ENCODE measurements at places on chromosomes 1 and 21.
A peak's percentile ranks its signal among the peaks of the same experiment; 100 is the strongest.

DNA sequence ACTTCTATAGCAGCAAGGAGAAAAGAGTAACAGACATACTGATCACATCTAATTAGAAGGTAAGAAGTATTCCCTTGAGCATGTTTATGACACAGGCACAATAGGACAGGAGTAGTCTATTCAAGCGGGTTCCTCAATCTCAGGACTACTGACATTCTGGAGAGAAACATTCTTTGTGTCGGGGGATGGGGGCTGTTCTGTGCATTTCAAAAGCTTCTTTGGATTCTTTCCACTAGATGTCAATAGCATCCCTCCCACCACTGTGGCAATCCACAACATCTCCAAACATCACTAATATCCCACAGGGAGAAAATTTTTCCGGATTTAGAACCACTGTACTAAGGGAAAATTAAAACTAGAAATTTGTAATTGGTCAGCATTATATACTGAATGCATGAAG is 56.9 kb downstream of the ADAMTS5 start:
- DNase-seq = no peak

DNA sequence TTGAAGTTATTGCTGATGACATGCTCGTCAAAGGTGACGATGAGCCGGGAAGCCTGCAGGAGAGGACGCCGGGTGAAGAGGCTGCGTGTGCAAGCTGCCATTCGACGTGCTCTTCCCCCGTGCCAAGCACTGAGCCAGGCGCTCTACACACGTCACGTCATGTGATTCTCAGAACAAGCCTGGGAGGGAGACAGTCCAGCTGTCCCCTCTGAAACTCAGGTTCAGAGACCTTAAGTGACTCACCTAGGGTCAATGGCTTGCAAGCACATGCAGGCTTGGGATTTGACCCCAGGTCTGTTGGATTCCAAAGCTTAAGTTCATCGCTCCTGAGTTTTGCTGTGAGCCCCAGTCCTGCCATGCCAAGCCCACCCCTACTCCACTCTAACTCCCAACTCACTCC is 57.1 kb downstream of the RAP1GAP start:
- no peak for DNase-seq

DNA sequence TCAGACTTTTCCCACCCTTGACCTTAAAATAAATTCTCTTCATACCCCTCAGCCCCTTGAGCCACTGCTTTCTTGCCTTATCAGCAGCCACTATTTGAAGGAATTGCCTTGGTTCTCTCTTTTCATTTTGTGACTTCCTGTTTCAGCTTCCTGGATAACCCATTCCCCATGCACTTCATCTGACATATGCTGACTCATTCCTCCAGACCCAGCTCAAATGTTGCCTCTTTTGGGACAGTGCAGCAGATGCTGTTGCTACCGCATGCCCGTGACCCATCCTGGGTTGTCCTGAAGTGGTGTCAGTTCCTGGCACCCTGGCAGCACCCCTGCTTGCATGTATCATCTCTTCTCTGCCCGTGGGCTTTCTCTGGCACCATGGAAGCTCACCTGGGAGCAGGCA is 496.1 kb downstream of the PTPRU start:
- no peak for DNase-seq

- no peak for DNase-seq
Observed at GRCh38 chr1:54874079-54874830, 12.7 kb downstream of the DHCR24 start.

- DNase-seq = no peak
Observed at GRCh38 chr1:40036574-40036973, 4.0 kb upstream of the CAP1 start.

DNA sequence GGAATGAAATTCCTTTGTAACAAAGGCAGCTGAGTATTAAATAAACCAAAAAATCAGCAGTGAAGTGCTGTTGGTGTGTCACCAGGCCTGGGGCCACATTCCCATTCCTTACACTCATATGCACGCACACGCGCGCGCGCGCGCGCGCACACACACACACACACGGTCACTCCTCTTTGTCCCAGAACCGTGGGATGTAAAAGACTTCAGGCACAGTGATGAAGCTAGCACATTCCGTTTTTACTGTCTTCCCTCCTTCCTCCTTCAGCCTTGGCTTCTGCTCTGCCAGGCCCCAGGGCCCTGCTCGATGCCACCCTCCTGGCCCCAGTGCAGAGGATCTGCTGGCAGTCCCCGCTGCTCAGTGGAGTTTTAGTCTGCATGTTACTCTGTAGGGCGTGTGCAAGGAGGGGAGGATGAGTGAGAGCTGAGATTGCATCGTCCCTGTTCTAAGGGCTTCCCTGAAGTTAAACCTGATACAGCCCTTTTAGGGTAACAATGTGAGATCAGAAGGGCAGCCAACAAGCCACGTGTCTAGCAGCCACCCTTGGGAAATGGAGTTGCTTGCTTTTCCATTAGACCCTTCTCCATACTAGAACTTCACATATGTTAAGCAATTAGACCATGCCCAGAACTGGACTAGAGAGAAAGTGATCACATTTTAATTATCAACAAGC is 71.7 kb upstream of the WDR26 start:
- no peak for DNase-seq

DNA sequence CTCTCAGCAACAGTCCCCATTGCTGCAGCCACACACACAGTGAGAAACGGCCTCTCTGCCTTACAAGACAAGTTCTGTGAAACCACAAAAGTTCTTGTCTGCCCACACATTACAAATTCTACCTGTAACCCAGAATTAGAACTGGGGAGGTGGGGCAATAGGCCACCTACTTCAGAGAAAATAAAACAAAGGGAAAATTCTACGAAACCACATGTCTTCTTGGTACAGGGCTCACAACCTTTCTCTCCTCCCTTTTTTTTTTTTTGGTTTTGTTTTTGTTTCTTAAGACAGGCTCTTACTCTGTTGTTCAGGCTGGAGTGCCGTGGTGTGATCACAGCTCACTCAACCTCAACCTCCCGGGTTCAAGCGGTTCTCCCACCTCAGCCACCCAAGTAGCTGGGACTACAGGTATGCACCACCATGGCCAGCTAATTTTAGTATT is 30.2 kb downstream of the LPAR3 start:
- DNase-seq = no peak

DNA sequence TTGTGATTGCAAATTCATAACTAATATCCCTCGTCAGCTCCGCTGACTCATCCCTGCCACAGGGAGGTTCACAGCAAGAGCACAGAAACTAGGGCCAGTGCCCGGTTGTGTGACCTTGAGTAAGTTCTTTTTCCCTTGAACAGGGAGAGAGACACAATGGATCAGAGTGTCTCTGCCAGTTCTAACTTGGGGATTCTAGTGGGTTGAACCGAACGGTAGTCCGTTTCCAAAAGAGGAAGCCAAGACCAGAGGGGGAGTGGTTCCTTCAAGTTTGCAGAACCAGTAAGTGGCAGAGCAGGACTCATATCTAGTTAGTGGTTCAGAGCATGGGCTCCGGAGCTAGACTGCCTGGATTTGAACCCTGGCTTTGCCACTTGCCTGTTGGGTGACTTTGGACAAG is 4.9 kb upstream of the SHISA4 start:
- DNase-seq = no peak

DNA sequence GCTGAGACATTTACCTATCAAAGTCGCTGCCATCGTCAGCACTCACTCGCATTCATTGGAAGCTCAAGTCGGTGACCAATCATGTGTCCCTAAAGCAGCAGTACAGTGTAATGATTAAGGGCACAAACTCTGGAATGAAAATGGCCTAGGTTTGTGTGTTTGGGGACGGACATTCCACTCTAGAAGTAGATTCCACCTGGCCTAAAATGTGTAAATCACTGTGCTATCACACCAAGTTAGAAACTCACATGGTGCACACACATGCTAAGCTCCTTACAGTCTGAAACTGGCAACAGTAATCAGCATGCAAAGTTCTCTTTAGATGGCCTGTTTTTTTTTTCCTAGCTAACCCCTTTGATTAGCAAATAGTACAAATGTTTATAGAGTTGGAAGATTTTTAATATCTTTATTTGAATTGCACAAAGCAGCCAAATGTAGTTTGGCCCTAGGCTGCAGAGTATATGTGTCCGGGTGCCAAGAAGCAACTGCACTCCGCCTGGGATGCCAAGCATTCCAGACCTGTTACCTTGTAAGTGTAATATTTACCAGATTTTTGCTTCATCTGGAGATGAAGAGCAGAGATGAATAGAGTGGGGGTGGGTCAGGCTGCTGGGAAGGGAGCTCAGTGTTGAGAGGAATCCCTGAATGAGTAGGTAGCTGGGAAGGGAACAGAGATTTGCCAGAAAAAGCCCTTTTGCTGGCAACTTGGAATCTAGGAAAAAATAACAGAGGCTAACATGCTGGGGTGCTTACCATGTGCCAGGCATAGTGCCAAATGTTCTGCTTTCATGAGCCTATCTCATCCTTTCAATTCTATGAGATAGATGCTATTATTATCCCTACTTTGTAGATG is 35.2 kb downstream of the TGFB2 start:
- DNase-seq = no peak

GRCh38 chr21:21039624-21040170 is 41.5 kb downstream of the NCAM2 start:
- DNase-seq = no peak

DNA sequence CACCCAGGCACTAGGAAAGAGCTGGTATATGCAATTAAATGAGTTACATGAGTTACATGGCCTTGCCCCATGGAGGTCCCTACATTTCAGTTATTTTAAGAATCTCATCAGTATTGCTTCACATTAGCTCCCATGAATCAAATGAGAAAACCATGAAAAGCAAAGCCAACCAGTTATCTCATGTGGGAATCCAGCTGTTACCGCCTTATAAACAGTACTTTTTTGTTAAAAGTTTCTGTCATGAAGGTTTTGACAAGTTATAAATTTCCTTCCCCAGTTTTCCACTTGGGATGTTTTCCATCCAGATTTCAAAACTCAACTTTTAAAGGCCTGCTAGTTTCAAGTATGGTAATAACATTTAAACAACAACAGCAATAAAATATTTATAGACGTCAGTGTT is 544.8 kb downstream of the NUF2 start:
- no peak for DNase-seq

DNA sequence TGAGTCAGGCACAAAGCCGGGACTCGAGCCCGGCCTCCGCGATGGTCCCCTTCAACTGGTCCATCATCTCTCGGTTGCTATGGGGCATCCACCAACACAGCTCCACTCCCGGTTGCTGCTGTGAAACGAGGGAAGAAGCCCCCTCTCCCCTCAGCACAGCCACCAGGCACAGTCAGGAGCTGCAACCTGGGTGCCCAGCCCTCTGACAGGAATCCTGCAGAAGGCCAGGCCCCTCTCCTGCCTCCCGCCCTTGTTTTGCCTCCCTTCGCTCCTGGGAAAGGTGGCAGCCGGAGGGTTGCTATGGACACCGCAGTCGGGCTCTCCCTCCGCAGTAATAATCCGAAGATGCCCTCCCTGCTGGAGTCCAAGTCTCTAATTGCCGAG is 8.9 kb upstream of the KCNN3 start:
- no peak for DNase-seq

DNA sequence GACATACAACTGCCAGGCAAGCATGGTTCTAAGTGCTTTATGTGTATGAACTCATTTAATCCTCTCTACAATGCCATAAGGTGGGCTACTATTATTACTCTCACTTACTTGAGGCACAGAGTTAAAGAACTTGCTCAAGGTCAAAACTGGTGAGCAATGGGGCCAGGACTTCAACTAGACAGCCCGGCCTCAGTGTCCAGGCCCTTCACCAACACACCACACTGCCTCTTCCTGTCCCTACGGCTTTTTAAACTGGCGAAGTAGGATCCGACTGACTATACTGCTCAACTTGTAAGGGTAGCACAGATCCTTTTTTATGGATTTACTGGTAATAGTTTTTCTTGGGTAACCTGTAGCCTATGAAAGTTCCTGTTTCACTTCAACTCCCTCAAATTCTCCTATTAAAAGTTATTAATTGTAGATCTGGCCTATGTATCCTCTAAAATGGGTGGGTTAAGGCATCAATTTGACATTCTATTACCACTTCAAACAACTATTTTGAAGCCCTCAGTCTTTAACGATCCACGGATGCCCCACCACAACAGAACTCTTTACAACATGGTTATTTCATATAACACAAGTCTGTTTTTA is 4.3 kb downstream of the ERRFI1 start:
- DNase-seq = no peak

DNA sequence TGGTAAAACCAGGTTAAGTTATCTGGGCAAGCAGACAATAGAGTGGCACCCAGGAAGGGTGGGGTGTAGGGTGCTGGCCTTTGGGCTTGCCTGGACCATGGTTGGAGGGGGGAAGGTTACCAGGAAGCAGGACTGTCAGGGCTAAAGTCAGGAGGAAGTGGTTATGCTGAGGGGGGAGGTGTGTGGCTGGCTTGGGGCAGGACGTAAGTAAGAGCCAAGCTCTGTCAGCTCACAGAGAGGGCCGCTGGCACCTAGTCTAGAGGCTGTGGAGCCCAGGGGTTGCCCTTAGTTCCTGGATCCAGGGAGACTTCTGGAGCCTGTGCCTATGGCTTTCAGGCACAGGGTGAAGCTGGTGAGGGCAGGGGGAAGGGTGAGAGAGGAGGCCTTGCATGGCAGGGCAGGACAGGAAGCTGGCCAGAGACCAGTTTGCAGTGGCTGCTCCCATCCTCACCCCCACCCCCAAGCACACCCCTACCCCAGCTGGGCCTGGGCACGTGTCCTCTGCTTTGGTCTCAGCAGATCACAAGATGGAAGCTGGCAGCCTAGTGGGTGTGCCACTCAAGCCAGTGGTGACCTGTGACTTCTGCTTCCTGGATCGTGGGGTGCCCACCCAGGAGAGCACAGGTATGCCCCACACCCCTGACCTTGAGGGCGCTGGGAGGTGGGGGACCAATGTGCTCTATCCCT is 20.5 kb upstream of the SMYD3 start:
- DNase-seq = no peak

DNA sequence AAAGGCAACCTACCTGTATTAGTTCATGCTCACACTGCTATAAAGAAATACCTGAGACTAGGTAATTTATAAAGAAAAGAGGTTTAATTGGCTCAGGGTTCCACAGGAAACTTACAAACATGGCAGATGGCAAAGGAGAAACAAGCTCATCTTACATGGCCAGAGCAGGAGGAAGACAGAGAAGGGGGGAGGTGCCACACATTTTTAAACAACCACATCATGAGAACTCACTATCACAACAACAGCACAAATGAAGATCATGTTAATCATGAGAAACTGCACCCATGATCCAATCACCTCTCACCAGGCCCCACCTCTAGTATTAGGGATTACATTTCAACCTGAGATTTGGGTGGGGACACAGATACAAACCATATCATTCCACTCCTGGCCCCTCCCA is 90.6 kb upstream of the KCTD3 start:
- no peak for DNase-seq

GRCh38 chr1:154747740-154748404 is 122.2 kb downstream of the KCNN3 start:
- DNase-seq = peak; percentile 80

GRCh38 chr1:67831850-67832513 is 1.3 kb downstream of the GNG12 start:
- no peak for DNase-seq
